ENCODE measurements at places on chromosomes 3 and 15.
A peak's percentile ranks its signal among the peaks of the same experiment; 100 is the strongest.

- DNase-seq = no peak
These were observed 115.0 kb downstream of the STAG1 start for GRCh38 chr3:136637176-136637575.

DNA sequence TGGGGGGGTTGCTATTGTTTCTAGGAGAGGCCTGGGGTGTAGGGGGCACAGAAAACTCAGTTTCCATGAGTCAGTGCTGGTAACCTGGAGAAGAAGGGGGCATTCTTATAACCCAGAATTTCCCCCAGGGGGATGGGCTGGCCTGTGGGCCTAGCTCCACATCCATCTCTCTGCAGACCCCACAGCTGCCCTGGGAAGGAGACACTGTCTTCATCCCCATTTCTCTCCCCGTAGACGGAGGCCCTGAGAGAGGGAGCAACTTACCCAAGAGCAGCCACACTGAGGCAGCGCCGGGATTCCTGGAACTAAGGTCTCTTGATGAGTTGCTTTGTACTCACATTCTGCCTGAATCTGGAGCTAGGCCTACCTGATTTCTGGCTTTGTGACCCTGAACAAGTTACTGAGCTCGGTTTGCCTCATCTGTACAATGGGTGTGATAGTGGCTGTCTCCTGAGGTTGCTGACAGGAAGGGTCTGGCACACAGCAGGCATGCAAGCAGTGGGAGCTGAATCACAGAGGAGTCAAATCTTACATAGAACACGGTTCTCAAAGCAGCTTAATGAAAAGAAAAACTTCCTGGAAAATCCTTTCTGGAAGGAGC is 55.0 kb upstream of the LCTL start:
- DNase-seq = no peak

- no peak for DNase-seq
These were observed 35.6 kb downstream of the ZXDC start for GRCh38 chr3:126439968-126440708.

DNA sequence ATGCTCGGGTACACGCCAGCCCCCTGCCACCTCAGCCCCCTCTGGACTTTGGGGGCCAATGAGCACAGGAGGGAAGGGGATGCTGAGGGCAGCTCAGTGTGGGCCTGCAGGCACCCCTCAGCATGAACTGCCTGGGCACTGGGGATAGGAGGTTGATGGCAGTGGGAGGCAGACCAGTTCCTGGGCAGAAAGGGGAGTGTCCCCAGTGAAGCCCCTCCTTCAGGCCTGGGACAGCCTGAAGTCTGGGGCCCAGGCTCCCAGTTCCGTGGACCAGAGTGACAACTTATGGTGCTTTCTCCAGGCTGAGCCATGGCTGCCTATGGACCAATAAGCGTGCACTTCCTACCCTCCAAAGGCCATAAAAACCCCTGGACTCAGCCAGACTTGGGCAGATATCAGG is 63.3 kb upstream of the IMPG2 start:
- no peak for DNase-seq

GRCh38 chr3:46553154-46553553 is 12.9 kb downstream of the LRRC2 start:
- DNase-seq = peak; percentile 64
